ENCODE measurements at places on chromosomes 13 and 19. TPM values are rescaled to one million over a fixed set of nuclear protein-coding genes. Genes with fewer than 3 reads are reported as not detected.

The PEG3 gene
- 0.32 TPM for total RNA-seq

The SH2D3A gene
- 0.32 TPM for total RNA-seq

The DAND5 gene
- total RNA-seq, result 0.06 TPM

The MARCHF2 gene
- 139 TPM for total RNA-seq

The C5AR1 gene
- not detected for total RNA-seq

The KASH5 gene
- not detected for total RNA-seq

The GRAMD1A gene
- 52.8 TPM for total RNA-seq

The SULT2A1 gene
- not detected for total RNA-seq

The TRPC4 gene
- 0.06 TPM for total RNA-seq

The HCN2 gene
- total RNA-seq, result 0.32 TPM

The ELAVL3 gene
- total RNA-seq, result not detected

The NXNL1 gene
- total RNA-seq, result not detected

The FXYD7 gene
- total RNA-seq, result not detected

The NBEA gene
- total RNA-seq, result 4.0 TPM

The RASIP1 gene
- total RNA-seq, result 78.2 TPM

The ZNF726 gene
- total RNA-seq, result 5.7 TPM

The FCHO1 gene
- 1.1 TPM for total RNA-seq

The APOC4 gene
- total RNA-seq, result not detected

The CRX gene
- under 0.01 TPM for total RNA-seq

The F10 gene
- total RNA-seq, result not detected

The STARD13 gene
- total RNA-seq, result 46.4 TPM

The DDA1 gene
- total RNA-seq, result 14.4 TPM

The CABP5 gene
- total RNA-seq, result not detected

The CYP4F3 gene
- not detected for total RNA-seq

The LENG9 gene
- 4.8 TPM for total RNA-seq

The MISP3 gene
- total RNA-seq, result 0.19 TPM

The ZNF433 gene
- 1.6 TPM for total RNA-seq

The IGFL1 gene
- not detected for total RNA-seq

The TEX101 gene
- total RNA-seq, result not detected

The FAM124A gene
- 4.9 TPM for total RNA-seq

The LPAR2 gene
- 1.2 TPM for total RNA-seq

The OR7C1 gene
- total RNA-seq, result not detected

The LILRB4 gene
- not detected for total RNA-seq

The CDADC1 gene
- 4.1 TPM for total RNA-seq

The ZNF260 gene
- 16.9 TPM for total RNA-seq

The FBXO17 gene
- 13.6 TPM for total RNA-seq

The TNFRSF19 gene
- total RNA-seq, result 0.19 TPM

The B3GNT3 gene
- 0.16 TPM for total RNA-seq

The PSG1 gene
- total RNA-seq, result 0.06 TPM

The VSTM2B gene
- not detected for total RNA-seq

The DNAAF3 gene
- total RNA-seq, result 0.19 TPM

The UHRF1 gene
- total RNA-seq, result 43.7 TPM

The ZNF610 gene
- total RNA-seq, result 3.2 TPM

The CNFN gene
- total RNA-seq, result not detected

The POU2F2 gene
- total RNA-seq, result 1.4 TPM

The SLC1A6 gene
- not detected for total RNA-seq

The C19orf44 gene
- total RNA-seq, result 2.8 TPM

The FOXA3 gene
- not detected for total RNA-seq

The DPF1 gene
- total RNA-seq, result 0.31 TPM

The NRTN gene
- 0.25 TPM for total RNA-seq

The SCN1B gene
- 5.4 TPM for total RNA-seq

The PPM1N gene
- 0.63 TPM for total RNA-seq

The CEACAM19 gene
- total RNA-seq, result 3.7 TPM

The DNASE2 gene
- 19.4 TPM for total RNA-seq

The ERICH6B gene
- not detected for total RNA-seq

The MADCAM1 gene
- total RNA-seq, result not detected

The TYK2 gene
- 118 TPM for total RNA-seq

All from bladder microvascular endothelial cell (primary cell).